Esophagus mucosa (tissue), 1 donor: ENCODE measurements at places on chromosomes 16 and 17. TPM values are rescaled to one million over a fixed set of nuclear protein-coding genes. Genes with fewer than 3 reads are reported as not detected.

- no peak for ATAC-seq
Measured at GRCh38 chr16:6753553-6753952, 579.1 kb upstream of the RBFOX1 start.

- ATAC-seq = no peak
Measured at GRCh38 chr17:66682283-66682682, 152.6 kb upstream of the CACNG5 start.

Gene KRTAP17-1
- total RNA-seq = not detected

Gene ZNF469
- total RNA-seq = 0.24 TPM

Gene TNFAIP1
- total RNA-seq = 55.8 TPM

Gene XYLT1
- total RNA-seq = 11.0 TPM
